Stimulated activated CD4-positive, alpha-beta T cell treated with anti-CD3 and anti-CD28 coated beads, Interleukin-15, amount 100 ng/mL, for 48 hours (primary cell): ENCODE measurements at places on chromosomes 2 and 18.

- no peak for DNase-seq
Observed at GRCh38 chr18:6683112-6683876, 46.2 kb upstream of the ARHGAP28 start.

DNA sequence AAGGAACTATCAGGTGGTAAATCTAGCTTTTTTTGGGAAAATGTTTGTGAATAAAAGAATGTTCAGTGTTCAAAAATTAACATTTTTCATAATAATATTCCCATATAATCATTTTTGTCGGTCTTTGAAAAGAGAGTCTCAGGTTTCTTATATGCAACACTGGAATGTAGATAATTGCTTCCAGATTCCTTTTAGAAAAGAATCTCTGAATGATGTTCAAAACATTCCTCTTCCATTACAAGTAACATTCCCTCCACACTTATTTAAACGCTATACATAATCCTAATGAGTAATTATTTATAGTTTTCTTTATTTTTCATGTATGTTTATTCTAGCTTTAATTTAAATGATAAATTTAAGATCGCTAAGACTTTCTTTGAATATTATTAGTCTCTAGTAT is 7.0 kb downstream of the ZSWIM2 start:
- DNase-seq, result no peak

DNA sequence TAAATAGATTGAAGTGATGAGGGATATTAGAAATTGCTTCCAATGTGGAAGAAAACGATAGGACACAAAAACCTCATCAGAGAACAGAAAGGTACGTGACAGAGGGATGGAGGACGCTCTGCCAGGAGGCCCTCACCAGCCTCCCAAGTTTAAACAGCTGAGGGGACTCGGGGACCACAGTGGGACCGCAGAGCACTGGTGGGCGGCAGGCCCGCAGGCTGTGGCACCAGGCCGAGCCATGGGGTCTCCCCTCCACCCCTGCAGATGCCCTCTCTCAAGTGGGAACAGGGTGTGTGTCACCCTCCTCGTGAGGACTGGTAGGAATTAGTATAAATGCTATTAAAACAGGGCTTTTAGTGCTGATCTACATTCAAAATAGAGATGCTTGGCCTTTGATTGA is 10.8 kb downstream of the NDUFA10 start:
- no peak for DNase-seq

DNA sequence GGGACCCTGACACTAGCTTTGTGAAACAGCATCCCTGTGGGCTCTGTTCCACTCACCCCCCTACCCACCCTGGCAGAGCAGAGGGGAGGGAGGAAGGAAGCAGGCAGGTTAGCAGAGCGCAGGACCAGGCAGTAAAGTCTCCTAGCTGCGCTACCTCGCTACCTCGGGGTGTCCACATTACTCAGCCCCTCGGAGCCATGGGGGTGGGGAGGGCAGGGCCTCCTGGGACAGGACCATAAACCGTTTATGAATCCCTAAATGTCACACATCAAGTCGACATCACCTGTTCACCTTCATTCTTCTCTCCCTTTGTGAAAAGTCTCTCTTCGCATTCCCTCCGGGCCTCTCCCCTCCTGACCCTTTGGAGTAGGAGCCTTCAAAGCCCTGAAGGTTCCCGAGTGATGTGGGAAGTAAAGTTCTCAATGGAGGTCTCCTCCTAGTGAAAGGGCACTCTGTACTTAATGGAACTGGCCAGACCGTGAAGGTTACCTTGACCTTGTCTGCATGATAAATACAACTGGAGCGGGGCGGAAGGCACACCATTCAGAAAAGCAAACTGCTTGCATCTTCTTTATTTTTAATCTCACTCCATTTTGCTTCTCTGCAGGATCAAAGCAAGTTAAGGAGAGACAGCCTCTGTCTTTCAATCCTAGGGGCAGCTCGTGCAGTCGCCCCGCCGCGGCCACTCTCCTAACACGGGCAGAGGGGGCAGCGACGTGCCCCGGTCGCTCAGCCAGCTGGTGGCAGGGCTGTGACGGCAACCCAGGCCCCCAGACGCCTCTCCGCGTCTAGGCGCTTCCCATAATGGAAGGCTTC is 23.7 kb upstream of the SMAD7 start:
- no peak for DNase-seq

DNA sequence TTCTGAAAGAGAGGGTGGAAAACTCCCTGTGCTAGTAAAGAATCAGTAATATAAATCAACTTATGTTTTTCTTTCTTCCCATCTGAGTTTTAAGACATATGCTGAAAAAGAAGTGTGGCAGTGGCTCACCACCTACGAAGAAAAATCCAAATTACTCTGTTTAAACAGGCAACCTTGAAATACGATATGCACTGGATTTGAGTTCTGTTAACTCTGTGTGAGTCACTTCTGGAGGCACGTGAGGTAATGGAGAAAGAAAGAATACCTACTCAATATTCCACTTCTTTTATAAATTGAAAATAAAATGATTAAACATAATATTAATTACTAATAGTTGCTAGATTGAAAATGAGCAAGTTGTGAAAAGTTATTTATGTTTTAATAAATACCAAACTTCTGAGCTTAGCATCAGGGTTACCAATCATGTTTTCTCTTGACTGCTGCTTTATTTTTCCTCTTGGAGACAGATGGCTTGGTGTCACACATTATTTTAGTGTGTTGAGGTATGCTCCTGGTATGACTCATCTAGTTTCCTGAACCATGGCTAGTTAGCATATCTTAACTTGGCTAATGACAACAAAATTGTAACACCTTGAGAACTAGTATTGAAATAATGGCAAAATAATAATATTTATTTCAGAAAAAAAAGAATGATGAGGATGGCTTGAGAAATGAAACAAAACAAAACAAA is 1705.5 kb upstream of the PIK3C3 start:
- DNase-seq, result no peak

DNA sequence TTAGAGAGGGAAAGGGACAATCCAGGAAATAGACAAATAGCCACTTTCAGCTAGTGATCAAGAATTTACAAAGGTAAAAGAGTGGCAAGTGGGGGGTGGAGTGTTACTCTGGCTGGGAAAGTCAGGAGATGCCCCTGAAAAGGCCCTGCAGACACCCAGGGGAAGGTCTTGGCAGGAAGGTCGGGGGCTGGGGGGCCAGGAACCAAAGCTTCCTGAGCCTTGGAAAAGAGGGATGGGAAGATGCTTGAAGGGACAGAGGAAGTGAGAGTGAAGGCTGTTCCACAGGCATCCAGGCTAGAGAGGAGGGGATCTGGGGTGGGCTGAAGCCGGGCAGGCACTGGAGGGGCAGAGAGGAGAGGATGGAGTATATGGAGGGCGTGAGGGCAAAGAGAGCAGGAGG is 3.9 kb upstream of the TMEM37 start:
- no peak for DNase-seq

- DNase-seq, result no peak
Observed at GRCh38 chr2:178863130-178863855, 56.1 kb upstream of the TTN start.

DNA sequence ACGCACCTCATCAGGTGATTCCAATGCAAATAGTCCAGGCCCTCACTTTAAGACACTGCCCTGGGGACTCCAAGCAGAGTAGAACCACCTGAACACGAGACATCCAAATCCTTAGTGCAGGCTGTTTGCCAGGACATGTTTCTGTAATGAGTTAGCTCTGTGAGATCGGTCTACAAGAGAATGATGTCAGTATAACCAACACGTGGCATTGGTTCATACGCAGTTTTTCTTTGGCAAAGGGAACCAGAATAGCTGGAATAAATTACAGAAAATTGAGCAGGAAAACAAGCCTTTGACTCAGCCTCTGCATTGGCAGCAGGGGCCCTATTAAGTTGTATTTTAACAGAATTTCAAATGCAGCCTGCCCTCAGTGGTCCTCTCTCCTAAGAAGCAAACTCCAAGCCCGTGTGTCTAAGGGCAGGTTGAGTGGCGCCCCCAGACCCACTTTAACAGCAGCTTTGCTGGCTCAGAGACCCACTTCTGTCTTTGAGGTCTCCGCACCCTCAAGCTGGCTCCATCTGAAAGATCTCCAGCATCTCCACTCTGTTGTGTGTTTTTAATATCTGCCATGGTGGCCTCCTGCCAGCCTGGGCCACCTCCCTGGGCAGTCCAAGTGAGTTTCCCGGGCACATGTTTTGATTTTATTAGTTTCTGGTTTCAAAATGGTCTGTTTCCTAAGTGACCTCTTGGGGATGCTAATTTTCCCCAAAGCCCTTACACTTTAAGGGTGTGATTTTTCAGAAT is 61.3 kb downstream of the ALPK2 start:
- DNase-seq, result no peak

DNA sequence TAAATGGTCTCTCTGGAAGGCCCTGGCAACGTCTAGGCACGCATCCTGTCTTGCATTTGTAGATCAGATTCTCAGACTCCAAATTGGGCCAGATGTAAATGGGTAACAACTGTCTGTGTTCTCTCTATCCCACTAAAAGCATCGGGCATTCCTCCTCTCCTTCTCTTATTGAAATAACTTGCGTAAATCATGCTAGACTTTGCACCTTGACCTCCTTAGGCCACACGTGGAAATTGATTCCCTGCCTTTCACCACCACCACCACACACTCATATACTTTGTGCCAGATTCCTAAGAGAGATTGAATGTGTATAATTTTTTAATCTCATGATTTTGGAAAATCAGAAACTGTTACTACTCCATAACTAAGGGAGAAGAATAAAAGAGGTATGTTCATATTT is 21.3 kb downstream of the MAPRE3 start:
- no peak for DNase-seq

DNA sequence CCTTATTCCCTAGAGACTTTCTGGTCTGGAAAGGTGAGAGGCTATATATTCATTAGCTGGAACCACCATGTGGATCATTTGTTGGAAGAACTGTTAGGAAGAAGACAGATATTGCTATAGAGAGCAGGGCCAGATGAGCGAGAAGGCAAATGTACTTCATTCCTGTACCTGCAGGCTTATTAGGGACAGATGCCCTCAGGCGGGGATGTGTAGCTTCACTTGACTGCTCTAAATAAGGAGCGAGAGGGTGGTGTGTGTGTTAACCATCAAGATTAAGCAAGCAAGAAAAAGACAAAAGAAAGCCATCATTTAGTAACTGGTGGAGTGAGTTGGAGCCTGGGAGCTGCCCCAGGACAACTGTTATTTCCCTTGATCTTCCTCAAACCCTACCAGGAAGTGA is 36.4 kb downstream of the NEDD4L start:
- no peak for DNase-seq

GRCh38 chr2:84493514-84493913 is 22.8 kb upstream of the DNAH6 start:
- no peak for DNase-seq

DNA sequence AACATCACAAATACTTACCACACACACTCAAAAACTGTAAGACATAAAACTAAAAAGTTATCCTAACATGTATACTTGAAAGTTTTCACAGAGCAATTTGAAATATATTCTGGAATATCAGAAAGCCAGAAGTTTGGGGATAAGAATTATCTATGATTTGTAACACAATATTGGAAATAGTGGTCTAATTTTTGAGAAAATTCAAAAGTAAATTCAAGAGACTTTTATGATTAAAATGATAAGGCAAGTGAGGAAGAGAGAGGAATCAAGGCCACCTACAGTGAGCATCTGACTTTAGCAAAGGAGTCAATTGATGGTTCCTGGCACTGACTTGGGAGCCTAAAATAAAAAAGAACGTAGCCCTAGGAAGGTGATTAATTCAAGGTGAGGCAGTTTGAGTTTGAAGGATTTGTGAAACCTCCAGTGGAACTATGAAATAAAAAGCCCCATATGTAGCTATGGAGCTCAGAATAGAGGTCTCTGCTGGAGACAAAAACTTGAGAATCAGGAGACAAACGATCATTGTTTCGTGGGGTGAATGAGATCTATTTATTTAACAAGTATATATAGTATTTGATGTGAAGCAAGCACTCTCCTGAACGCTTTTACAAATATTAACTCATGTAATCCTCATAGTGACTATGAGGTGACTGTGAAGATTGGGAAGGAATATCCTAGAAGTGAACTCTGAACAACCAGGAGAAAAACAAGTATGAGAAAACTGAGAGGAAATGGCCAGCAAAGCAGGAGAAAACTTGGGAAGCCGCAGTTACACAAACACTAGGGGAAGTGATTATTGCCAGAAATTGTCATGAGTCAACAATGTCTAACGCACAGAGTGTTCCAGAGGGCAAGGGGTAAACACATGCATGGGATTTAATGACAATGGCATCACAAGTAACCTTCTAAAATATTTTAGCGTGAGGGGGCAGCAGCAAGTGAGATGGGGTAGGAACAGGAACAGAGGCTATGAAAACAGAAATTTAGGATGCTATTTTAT is 12.8 kb downstream of the TFPI start:
- no peak for DNase-seq

DNA sequence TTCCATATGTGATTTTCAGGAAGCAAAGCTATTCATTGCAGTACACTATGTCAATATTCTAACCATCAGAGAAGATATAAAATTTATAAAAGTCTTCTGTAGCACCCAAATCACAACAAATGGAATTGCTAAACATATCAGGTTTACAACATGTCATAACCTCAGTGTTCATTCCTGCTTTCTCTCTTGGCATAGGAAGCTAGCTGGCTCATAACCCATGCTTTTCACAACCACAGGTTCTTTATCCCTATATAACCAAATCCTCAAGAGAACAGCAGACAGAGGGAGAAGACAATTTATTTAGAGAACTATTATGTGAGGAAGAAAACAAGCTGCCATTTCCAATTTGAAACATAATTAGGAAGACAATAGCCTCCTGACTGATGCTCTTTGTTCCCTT is 997.0 kb upstream of the ACVR2A start:
- no peak for DNase-seq

DNA sequence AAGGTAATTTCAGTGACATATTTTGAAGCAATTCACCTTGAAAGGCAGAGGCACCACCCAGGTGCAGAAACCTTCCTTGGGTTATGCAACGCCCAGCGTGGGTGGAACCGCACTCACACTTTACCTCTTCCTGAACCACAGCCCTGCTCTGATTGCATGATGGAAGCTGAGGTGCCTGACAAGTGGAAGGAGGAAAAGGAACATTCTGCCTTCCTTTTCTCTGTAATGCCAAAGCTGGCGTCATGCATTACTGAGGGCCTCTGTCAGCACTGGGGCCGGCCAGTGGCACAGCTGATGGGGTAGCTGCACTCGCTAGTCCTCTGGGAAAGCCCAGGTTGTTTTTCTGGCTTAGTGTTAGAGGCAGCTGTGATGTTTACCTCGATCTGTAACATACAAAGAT is 266.5 kb downstream of the NEDD4L start:
- DNase-seq, result no peak

- no peak for DNase-seq
Observed at GRCh38 chr18:35045121-35045520, 3.9 kb downstream of the MAPRE2 start.

GRCh38 chr2:7736646-7737305 is 819.6 kb downstream of the RNF144A start:
- DNase-seq, result no peak

DNA sequence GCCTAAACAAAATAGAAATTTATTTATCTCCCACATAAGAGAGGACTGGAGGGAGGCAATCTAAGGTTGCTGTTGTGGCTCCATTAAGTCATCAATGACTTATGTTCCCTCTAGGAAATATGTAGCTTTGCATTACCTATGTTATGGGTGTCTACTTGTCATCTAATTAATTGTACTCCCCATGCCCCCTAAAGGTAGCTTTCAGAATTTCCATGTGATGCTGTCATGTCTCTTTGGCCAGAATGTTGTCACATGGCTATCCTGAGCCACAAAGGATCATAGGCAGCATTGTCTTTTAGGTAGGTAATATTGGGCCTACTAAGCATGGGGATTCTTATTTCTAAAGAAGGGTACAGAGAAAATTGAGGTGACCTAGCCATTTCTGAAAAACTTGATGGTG is 935.6 kb upstream of the FANCL start:
- DNase-seq, result no peak

- DNase-seq, result no peak
Observed at GRCh38 chr18:78637442-78638402, 341.9 kb upstream of the SALL3 start.
